ENCODE measurements at places on chromosomes 1 and 21.

- DNase-seq = no peak
Observed at GRCh38 chr1:220347654-220348175, 75.5 kb upstream of the RAB3GAP2 start.

- no peak for DNase-seq
Observed at GRCh38 chr1:35777109-35777508, 7.3 kb upstream of the CLSPN start.

- no peak for DNase-seq
Observed at GRCh38 chr1:39348278-39348677, 143.2 kb upstream of the BMP8A start.

DNA sequence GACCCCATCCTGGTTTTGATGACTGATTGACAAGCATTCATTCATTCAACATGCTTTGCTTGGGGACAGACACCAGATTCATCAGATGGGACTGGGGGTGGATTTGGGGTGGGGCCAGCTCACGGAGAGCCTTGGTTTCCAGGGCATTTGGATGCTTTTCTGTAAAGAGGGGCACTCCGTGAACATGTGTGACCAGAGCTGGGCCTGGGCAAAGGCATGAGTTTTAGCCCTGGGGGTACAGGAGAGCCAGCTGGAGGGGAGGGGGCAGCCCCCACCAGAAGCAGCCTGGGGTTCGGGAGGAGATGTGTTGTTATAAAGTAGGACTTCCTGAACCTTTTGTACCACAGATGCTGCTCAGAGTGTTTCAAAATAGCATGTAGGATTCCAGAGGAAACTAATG lies 99.7 kb downstream of the RIPK4 start:
- no peak for DNase-seq

All from sciatic nerve (tissue), 2 donors.